ENCODE measurements at places on chromosomes 12 and 14.

GRCh38 chr12:53596920-53597363, 29.2 kb downstream of the ATF7 start:
- no peak for DNase-seq

DNA sequence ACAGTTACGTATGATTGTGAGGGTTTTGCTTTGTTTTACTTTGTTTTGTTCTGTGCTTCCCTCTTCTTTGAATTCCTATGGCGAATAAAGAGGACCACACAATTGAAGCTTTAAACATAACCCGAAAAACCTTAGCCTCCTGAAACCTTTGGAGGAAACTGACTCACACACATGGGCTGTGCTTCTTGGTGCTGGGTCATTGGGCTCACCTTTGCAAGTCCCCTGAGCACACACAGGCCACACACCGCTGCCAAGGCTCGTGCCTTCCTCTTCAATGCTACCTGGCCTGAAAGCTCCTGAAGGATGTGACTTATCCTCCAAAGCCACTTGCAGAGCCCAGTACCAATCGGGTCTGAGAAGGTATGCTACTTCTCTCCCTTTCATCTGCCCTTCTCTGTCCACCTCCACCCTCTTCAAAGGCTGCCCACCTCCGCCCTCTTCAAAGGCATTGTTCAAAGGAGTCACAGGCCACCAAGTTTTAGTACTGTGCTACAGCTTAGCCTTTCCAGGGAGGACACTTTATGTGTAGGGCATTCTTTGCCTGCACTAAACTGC, 114.6 kb downstream of the FOXN3 start:
- no peak for DNase-seq

DNA sequence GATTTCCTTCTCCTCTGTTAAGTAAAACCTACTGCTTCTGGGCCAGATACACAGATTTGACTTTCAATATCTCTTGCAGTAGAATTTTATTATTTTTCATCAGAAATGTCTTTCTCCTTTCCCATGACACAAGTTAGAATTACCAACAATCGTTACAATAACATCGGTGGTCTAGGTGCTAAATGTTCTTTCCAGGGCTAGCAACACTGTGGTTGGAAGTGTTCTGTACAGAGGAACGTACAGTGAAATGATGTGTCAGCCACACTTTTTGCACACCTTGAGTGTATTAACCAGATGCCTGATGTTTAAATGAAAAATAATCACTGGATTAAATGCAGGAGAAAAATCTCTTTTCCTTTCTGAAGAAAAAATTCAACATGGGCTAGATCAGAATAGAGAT, 27.7 kb upstream of the KLRD1 start:
- DNase-seq: no peak

- no peak for DNase-seq
Observed at GRCh38 chr12:121839993-121840761, 18.5 kb downstream of the HPD start.

- no peak for DNase-seq
Observed at GRCh38 chr14:93543766-93544165, 113.0 kb downstream of the UNC79 start.

DNA sequence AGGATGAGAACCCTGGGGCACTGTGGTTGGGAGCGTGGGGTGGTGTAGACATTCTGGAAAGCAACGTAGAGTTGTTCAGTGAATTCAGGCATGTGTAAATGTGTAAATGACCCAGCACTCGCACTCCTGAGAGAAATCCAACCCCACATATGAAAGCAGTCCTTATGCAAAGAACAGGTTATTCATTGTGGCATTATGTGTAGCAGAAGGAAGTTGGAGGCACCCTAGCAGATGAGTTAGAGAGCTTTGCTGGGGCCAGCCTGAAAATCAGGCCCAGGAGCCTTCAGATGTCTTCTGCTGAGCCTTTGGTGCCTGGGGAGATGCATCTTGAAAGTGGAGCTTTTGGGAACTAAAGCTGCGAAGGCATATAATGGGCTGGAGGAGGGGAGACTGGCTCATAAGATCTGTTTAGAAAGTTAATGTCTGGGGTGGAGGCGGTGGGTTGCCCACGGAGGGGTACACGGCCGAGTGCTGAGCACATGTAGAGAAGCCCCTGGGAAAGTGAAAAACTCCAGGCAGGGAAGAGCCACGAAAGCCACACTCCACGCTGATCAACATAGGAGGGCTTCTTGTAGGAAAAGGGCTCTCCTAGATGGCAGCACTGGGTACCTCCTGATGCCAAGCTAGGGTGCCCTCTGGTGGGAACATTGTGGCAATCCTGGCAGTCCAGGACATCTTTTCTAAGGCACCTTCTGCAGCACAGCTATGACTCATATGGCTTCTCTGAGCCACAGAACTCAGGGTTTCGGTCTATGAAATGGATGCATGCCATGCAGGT, 6.0 kb upstream of the KRT83 start:
- DNase-seq: peak; percentile 73

GRCh38 chr14:60508707-60509437, at the start of gene SIX6:
TSS of gene SIX6 (plus strand) at chr14:60509146. CDS start at chr14:60509399, 253 bp downstream.
- DNase-seq: no peak

DNA sequence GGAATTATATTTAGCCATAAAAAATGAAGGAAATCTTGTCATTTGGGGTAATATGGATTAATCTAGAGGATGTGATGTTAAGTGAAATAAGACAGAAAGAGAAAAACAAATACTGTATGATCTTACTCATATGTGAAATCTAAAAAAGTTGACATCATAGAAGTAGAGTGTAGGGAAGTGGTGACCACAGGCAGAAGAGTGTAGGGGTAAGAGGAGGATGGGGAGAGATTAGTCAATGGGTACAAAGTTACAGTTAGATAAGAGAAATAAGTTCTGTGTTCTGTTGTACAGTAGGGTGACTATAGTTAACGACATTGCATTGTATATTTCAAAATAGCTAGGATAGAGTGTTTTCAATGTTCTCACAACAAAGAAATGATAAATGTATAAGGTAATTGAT, 87.0 kb downstream of the TSHR start:
- DNase-seq: no peak

DNA sequence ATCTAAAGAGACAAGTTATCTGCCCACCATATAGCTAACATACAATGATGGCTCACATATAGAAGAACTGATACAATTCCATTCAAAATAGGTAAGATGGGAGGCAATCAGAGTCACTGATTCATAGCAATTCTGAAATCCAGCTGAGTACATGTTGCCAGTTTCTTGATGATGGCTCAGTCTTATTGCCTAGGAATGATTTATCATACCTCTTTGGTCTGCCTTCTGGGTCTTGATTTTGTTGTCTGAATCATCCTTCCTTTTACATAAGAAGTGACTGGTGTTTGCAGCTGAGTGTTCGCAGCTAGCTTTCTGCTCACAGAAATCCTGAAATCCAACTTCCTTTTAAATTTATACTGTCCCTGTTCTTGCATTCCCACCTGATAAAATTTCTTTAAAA, 463.2 kb upstream of the MGAT4C start:
- no peak for DNase-seq

DNA sequence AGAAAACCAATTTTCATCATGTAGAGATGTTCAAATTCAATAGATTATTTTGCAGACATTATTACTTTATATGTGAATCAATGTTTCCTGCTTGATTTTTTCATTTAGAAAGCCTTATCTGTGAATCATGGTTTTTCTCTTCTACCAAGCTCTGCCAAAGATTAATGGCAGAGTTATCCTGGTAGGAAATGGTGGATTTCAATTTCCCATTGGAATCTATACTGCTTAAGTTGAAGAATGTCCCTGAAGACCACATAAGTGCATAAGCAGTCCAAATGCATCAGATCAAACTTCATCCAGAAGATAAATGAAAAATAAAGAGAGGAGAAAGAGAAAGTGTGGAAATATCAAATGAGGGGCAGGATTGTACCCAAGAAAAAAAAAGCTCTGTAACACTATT, 5.0 kb downstream of the LUM start:
- DNase-seq: no peak

DNA sequence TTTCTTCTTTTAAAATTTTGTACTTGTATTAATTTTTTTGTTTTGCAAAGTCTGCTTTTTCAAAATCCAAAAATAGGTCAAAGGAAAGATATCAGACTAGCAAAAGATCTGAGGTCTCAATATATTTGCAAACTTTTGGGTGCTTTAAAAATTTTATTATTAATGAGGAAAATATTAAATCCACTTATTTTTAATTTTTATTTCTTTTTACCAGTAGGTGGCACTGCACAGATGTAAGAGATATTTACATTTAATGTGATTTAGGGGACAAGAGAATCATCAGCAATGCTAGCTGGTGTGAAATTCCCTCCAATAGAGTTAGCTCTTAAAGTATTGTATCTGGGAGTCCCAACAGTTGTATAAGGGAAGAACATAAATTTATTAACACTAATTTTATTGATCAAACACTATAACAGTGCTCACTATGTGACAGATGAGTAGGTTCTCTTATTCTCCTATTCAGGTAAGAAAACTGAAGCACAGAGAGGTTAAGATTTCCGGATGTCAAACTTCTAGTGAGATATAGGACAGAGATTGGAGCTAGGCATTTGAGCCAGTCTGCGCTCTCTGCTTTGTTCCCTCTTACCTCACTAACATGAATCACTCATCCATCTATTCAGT, 30.5 kb downstream of the ALX1 start:
- no peak for DNase-seq

GRCh38 chr12:90250766-90251165, 542.1 kb upstream of the ATP2B1 start:
- DNase-seq: no peak

- no peak for DNase-seq
Observed at GRCh38 chr12:54033980-54034784, 1.3 kb downstream of the HOXC5 start.

DNA sequence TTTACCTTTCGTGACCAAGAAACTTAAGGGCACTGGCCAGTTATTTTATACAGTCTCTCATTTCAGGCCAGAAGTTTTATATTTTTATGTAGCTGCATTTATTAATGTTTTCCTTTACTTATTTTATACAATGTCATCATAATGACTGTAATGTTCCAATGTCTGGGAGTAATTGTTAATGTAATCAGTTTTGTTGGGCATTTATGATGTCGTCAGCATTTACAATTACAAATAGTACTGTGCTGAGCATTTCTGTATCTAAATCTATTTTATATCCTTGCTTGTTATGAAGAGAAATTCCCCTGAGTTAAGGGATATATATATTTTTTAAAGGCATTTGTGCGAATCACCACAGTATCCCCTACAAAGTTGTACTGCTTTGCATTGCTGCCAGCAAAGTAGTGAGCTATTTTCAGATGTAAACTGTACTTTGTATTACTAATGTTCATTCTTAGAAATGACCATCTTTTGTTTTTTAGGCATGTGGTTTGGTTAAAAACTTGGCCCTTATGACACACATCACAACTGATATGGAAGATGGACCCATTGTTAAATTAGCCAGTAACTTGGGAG, 74.4 kb downstream of the POLR3B start:
- no peak for DNase-seq

DNA sequence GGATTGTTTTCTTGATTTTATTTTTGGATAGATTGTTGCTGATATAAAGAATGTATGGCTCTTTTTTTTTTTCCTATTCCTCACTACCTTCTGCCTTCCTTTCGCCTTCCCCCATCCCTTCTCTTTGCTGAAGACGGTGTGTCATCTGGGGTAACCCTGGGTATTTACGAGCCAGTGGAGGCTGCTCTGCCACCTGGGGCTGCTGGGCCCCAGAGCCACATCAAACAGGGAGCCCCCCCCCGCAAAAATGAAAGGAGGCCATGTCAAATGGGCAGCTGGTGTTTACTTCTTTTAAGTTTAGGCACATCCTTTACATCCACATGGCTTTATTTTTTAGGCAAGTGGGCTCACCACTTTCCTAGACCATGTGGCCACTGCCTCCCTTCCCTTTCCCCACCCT, 25.4 kb downstream of the CHST11 start:
- no peak for DNase-seq

DNA sequence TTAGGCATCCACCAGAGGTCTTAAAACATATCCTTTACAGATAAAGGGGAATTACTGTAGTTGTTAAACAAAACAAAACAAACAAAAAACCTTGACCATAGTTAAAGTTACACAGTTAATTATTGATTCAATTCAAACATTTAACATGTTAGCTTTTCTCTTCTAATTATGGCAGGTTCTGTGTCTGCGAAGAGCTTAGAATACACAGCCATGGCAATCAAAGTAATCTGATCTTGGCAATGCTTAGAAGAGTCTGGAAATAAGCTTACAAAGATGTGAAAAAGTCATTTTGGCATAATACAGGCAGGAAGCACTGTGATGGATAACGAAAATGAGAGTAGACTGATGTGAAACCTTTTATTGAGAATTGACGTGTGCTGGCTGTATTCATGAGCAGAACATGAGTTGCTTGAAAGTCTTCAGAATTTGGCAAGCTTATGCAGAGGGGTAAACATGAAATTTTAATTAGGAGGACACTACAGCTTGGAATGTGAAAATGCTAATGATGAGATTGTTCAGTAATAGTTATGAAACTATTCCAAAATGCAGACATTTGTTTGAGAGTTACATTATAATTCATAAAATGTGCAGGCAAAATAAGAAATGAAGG, 629.6 kb downstream of the FSCB start:
- DNase-seq: no peak

GRCh38 chr12:59004456-59004855, 84.2 kb upstream of the LRIG3 start:
- DNase-seq: no peak

DNA sequence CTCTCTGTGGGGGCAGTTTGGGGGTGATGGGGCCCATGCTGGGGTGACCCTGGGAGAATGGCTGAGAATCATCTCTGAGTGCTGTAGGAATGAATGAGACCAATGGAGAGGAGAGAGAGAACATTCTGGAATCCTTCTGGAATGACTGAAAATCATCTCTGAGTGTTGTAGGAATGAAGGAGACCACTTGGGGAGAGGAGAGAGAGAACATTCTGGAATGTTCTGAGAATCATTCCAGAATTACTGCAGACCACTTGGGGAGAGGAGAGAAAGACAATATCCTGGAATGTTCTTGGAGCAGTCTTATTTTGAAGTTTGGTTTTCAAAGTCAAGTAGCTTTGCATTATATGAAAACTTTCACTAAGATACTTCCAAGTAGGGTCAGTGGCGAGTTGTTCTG, 64.3 kb downstream of the ZNF664 start:
- no peak for DNase-seq

DNA sequence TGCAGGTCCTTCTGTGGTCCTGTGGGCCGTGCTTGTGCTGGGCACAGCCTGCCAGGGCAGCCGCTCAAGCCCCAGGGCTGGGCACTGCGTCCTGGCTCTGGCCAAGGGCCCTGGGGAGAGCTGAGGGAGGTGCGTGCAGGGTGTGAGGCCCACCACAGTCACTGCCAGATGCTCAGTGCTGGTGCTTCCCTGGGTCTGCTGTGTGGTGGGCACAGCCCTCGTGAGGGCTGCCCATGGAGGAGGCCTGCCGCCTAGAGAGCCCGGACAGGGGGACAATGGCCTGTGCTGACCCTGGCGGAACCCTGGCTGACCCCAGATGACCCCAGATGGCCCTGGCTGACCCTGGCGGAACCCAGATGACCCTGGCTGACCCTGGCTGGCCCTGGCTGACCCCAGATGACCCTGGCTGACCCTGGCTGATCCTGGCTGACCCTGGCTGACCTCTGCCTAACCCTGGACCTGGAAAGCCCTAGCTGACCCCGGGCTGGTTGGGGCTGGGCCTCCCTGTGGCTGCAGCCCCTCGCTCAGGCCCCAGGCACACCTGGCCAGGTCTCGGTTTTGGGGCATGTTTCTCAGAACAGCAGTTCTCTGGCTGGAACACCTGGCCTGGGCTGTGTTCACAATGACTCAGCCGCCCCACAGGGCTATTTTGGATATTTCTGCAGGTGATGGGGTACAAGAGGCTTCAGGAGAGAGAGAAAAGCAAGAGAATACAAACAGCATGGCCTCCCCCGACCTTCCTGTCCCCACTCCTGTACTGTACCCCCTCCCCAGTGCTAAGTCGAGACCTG, 55.4 kb downstream of the TMEM121 start:
- no peak for DNase-seq

All from activated T-cell treated with anti-CD3 and anti-CD28 coated beads for 24 hours (primary cell).